H7 (cell line): ENCODE measurements at places on chromosomes 4 and X. TPM values are rescaled to one million over a fixed set of nuclear protein-coding genes. Genes with fewer than 3 reads are reported as not detected.

The RPL34 gene
- total RNA-seq: 867 and 894 TPM in 2 replicates

The CT45A2 gene
- total RNA-seq: not detected in 2 replicates

The SMR3B gene
- not detected in 2 replicates for total RNA-seq

The TIGD4 gene
- total RNA-seq: 0.73 and 1.8 TPM in 2 replicates

The EDA gene
- 8.1 and 8.6 TPM in 2 replicates for total RNA-seq

The SLC9B1 gene
- total RNA-seq: not detected in 2 replicates

DNA sequence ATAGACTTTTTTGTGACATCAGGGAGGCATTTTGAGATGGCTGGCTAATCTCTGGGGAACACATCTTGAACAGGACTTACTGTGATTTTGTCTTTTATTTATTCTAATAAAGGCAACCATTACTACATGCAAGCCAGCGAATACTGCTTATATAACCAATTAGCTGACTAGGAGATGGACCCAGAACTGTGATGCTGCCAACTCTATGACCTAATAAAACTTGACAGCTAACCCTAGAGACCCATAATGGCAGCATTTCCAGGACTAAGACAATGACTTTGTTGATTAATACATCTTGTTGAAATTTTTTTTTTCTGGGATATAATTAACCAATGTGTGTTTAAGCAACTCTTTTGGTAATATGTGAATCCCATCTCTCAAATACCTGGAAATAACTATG, 584.6 kb downstream of the PRR32 start:
- no peak for DNase-seq

GRCh38 chr4:1904042-1904441, 32.8 kb downstream of the NSD2 start:
- DNase-seq: no peak

- DNase-seq: no peak
These were observed 52.1 kb downstream of the XAGE2 start for GRCh38 chrX:52420824-52421443.

DNA sequence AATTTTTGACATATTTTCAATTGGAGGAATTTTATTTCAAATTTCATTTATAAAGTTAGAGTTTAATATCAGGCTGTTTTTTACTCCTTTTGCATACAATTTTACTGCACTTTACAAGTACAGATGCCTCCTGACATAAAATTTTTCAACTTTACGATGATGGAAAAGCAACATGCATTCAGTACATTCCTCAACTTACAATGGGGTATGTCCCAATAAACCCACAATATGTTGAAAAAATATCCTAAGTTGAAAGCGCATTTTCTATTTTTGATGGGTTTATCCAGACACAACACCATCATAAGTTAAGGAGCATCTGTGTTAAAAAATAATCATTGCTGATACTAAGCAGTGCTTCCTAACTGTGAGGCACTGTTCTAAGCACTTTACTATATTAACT, 4.3 kb downstream of the KLHL5 start:
- DNase-seq: no peak

DNA sequence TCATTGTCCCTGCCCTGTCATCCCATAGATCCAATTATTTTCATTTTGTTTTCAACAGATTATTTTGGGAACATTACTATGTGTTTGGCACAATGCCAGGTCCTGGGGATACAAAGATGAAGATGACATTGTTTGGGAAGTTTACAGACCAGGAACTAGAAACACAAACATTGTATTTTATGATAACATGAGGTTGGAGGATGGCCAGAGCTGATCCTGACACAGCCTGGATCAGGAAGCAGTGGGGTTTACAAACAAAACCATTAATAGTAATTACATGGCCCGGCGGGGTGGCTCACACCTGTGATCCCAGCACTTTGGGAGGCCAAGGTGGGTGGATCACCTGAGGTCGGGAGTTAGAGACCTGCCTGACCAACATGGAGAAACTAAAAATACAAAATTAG, 29.9 kb downstream of the CLRN2 start:
- DNase-seq: no peak

DNA sequence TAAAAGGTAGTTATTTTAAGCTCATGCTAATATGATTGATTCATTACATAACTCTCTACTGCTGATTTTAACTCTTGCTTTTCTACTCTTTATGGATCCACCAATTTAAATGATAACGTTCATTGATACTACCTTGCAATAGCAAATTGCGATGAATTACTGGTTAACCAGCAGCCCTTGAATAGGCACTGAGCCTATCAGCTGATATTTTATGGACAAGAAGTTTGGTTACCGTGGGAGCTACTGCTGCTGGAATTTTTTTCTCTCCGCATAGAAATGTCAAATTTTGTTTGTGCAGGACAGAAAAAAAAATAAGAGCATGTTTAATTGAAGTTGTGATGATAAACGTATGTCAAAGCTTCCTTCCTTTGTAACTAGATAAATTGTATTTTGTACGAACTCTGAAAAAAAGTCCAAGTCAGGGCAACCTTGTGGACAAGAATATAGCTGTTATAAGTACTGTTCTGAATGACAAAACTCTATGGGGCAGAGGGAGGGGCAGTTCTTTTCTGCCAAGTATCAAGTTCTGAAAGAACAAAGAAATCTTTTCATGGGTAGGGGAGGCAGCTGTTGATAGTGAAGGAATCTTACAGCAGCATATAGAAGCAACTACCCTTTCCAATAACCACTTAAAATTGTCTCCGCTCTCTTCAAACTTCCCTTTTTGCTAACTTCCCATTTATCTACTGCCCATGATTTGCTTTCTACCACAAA, 434.9 kb upstream of the PABPC4L start:
- DNase-seq: no peak

DNA sequence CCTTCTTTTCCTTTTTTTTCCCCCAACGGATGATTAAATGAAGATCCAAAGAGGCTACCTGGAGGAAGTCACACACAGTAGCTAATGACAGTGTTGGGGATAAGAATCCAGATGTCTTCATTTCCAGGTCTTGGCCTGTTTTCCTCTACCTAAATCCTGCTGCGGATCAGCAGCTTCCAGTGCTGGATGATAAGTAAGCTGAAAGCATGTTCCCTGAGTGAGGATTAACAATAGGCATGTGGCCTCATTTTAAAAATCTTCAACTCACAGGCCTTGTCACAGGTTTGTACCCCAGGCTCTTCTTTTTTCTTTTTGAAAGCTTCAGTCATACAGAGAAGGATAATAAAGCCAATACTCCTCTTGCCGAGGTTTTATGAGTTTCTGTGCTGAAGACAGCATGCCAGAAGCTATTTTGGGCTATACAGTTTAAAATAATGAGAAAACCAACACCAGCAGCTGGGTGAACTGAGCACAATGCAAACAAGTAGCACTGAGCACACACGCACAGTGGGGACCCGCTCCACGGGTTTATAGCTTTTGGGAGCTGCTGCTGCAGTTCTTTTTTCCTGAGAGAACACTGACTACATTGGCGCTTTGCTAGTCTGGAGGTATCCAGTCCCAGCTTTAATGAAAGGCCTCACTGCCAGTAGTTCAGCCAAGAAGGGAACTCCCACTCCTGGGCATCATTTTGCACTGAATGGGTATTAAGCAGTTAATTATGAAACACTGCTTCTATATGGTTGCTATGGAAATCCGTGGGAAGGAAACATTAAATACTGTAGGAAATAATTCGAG, 184.2 kb upstream of the CTSO start:
- no peak for DNase-seq

GRCh38 chr4:109616243-109616642, 56.2 kb downstream of the MCUB start:
- no peak for DNase-seq

DNA sequence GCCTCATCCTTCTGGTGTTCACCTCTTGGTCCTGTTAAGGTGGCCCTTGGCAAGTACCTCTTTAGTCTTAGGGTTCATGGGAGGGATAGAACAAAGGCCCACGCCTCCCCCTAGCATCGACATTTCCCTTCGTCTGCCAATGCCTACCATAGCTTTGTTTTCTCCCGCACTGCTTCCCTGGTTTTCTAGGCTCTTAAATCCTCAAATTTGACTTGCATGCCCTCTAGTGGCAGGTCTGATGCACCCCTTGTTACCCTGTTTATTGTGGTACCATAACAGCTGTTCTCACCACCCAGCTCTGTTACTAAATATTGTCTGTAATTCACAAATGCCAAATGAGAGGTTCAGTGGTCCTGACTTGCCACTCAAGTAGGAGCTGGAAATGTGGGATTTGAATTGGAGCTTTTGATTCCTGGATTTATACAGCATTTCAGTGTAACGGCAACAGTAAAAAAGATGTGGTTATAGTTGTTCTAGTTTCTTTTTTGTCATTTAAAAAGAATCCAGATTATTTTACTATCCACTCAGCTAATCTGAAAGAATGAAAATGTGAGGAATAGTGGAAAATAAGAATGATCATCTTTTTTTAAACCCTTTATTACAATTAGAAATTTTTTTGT, 100.1 kb downstream of the REPS2 start:
- DNase-seq: peak; percentile 67

GRCh38 chr4:185171373-185172071, 28.5 kb downstream of the SLC25A4 start:
- DNase-seq: no peak
